Activated CD4-positive, alpha-beta T cell treated with anti-CD3 and anti-CD28 coated beads, Interleukin-2, amount 10 ng/mL, durations not matched to agents 7 days and 5 days (primary cell): ENCODE measurements at places on chromosomes 4 and X. TPM values are rescaled to one million over a fixed set of nuclear protein-coding genes. Genes with fewer than 3 reads are reported as not detected.

Gene FAM241A
- total RNA-seq = 1.2 TPM

Gene RTL3
- total RNA-seq = not detected

Gene DCLK2
- not detected for total RNA-seq

Gene ADH4
- not detected for total RNA-seq

DNA sequence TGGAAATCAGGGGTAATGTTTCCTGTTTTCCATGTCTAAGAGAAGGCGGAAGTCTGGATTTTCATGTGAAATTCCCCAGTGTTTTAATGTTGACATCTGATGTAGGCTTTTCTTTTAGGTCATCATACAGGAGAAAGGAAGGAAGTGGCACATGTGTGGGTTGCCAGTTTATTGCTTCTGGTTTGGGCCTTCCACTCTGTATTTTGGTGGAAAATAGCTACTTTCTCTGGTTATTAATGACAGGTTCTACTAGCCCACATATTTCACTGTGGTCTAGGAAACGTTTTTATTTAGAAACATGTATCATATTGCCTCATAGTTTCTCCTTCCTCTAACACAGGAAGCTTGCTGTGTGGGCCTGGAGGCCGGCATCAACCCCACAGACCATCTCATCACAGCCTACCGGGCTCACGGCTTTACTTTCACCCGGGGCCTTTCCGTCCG lies 7.2 kb downstream of the PDHA1 start:
- no peak for DNase-seq

- DNase-seq = no peak
Measured at GRCh38 chr4:25030277-25031076, at the start of gene LGI2. Gene LGI2 (minus strand): TSS chr4:25030946. CDS start chr4:25030693, 253 bp downstream.

DNA sequence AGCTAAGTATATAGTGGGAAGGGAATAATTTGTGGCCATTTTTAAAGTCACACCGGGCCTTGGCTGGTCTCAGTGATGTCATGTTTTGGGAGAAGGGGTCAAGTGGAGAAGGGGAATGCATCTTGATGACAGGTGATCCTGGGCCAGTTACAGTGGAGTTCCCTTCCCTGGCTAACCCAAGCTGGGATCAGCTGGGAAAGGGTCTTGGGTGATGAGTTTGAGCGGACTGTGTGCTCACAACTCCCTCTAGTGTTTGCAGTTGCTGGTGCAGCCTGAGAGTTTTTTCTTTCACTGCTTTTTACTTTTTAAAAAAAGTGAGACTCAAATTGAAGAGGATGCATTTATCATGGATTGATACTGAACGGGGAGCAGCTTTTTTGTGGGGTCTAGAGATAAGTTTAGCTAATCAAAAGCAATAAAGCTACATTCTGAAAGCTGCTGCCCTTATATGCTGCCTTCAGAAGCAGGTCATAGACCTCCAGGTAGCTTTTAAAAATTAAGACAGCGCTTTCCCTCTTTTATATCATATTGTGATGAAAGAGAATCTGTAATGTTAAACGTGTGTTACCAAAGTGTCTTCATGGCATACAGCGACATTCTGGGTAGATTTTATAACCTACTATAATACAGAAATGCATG lies 164.7 kb downstream of the DCLK2 start:
- DNase-seq = peak; percentile 17

DNA sequence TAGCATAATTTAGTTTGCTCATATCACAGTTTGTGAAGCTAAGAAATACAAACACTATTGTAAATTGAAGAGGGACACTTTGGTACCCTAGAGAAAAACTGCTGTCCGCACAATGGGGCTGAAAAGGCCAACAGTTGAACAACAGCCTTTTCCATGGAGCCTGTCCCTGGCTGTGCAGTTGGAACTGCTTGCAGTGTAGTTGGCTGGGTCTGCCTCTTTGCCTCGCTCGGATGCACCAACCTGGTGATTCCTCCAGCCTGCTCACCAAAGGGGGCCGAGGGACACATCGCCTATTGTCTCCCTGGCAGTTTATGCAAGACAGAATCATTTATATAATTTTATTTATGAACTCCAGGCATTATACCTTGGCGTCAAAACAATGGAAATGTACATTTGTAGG lies 16.5 kb upstream of the GALNT7 start:
- DNase-seq = no peak

- no peak for DNase-seq
Measured at GRCh38 chr4:684623-685327, 4.2 kb downstream of the SLC49A3 start.
